ENCODE measurements at places on chromosomes 1 and 21. TPM values are rescaled to one million over a fixed set of nuclear protein-coding genes. Genes with fewer than 3 reads are reported as not detected.

The C4BPA gene
- not detected for total RNA-seq

The CERS2 gene
- total RNA-seq, result 138 TPM

The TDRD5 gene
- total RNA-seq, result 0.34 TPM

The FNDC5 gene
- 0.08 TPM for total RNA-seq

The WDR64 gene
- not detected for total RNA-seq

The DPT gene
- not detected for total RNA-seq

The FCGR1A gene
- total RNA-seq, result not detected

The HAO2 gene
- not detected for total RNA-seq

The YY1AP1 gene
- 21.4 TPM for total RNA-seq

The SPATA21 gene
- total RNA-seq, result not detected

The RRP15 gene
- total RNA-seq, result 7.9 TPM

The CCDC181 gene
- 4.8 TPM for total RNA-seq

The HPCA gene
- total RNA-seq, result not detected

The KRTAP19-3 gene
- not detected for total RNA-seq

The STUM gene
- not detected for total RNA-seq

The LEMD1 gene
- total RNA-seq, result 4.3 TPM

The RHEX gene
- total RNA-seq, result 0.82 TPM

The ZNF683 gene
- total RNA-seq, result not detected

The CD84 gene
- not detected for total RNA-seq

The CLCNKA gene
- total RNA-seq, result not detected

The FAM151A gene
- total RNA-seq, result not detected

The ZNF669 gene
- 21.0 TPM for total RNA-seq

The TACSTD2 gene
- 183 TPM for total RNA-seq

The PCSK9 gene
- total RNA-seq, result 4.5 TPM

The GJA8 gene
- total RNA-seq, result not detected

The VASH2 gene
- 2.9 TPM for total RNA-seq

The ST3GAL3 gene
- 15.0 TPM for total RNA-seq

The DNAH14 gene
- 30.8 TPM for total RNA-seq

The BACE2 gene
- 82.8 TPM for total RNA-seq

The CA6 gene
- total RNA-seq, result not detected

The C1orf105 gene
- total RNA-seq, result not detected

The UTS2 gene
- total RNA-seq, result not detected

The GPR157 gene
- total RNA-seq, result 6.4 TPM

The CFHR1 gene
- not detected for total RNA-seq

The SGIP1 gene
- 6.9 TPM for total RNA-seq

The CITED4 gene
- 31.0 TPM for total RNA-seq

The RC3H1 gene
- total RNA-seq, result 25.1 TPM

The CLCA4 gene
- total RNA-seq, result not detected

The LMOD1 gene
- total RNA-seq, result under 0.01 TPM

The LIN28A gene
- total RNA-seq, result not detected

The CYP4X1 gene
- total RNA-seq, result 0.34 TPM

The SH2D2A gene
- 2.3 TPM for total RNA-seq

The ADAMTS1 gene
- 27.1 TPM for total RNA-seq

The ERVH48-1 gene
- not detected for total RNA-seq

The KRTAP19-1 gene
- not detected for total RNA-seq

The AMY1B gene
- total RNA-seq, result not detected

The LINGO4 gene
- not detected for total RNA-seq

The NUF2 gene
- total RNA-seq, result 6.8 TPM

The PLA2G2D gene
- not detected for total RNA-seq

The FCRL4 gene
- not detected for total RNA-seq

The CRYBG2 gene
- 18.6 TPM for total RNA-seq

Data from kidney epithelial cell (primary cell).